ENCODE measurements at places on chromosomes 5 and 9. TPM values are rescaled to one million over a fixed set of nuclear protein-coding genes. Genes with fewer than 3 reads are reported as not detected.

Gene PANK3
- 42.2 TPM for total RNA-seq

Gene SLC25A2
- not detected for total RNA-seq

Gene ENHO
- total RNA-seq, result not detected

Gene DBH
- total RNA-seq, result not detected

Gene PFN3
- not detected for total RNA-seq

Gene SYK
- total RNA-seq, result 6.1 TPM

Gene HSD17B3
- not detected for total RNA-seq

Gene TIMD4
- total RNA-seq, result not detected

Gene ADAMTS2
- not detected for total RNA-seq

Gene CKMT2
- not detected for total RNA-seq

Gene CMYA5
- 0.11 TPM for total RNA-seq

Gene CTXN3
- total RNA-seq, result not detected

Gene SH3PXD2B
- 20.9 TPM for total RNA-seq

All from foreskin keratinocyte (primary cell).